ENCODE measurements at places on chromosomes 3 and 15.

- no peak for DNase-seq
Measured at GRCh38 chr3:126887686-126888085, 95.2 kb upstream of the PLXNA1 start.

- DNase-seq = no peak
Measured at GRCh38 chr3:54596087-54596486, 331.8 kb downstream of the LRTM1 start.

DNA sequence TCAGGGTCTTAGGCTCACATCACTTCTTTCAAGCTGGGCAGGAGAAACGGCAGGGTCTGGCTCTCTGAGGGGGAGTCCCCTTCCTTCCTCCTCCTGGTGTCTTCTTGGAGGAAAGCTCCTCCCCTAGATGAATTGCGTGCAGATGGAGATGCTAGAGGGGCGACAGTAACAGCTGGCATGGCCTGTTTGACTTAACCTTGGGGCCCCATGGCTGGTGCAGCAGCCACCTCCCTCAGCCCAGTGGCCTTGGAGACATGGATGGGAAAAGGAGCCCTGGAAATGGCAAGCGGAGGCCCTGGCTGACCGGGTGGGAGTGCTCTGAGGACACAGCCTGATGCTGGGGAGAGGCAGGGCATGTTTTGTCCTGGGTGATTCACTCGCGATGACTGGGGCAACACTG lies 20.2 kb downstream of the PAK6 start:
- no peak for DNase-seq

- no peak for DNase-seq
Measured at GRCh38 chr3:120364821-120365220, 15.7 kb upstream of the LRRC58 start.

DNA sequence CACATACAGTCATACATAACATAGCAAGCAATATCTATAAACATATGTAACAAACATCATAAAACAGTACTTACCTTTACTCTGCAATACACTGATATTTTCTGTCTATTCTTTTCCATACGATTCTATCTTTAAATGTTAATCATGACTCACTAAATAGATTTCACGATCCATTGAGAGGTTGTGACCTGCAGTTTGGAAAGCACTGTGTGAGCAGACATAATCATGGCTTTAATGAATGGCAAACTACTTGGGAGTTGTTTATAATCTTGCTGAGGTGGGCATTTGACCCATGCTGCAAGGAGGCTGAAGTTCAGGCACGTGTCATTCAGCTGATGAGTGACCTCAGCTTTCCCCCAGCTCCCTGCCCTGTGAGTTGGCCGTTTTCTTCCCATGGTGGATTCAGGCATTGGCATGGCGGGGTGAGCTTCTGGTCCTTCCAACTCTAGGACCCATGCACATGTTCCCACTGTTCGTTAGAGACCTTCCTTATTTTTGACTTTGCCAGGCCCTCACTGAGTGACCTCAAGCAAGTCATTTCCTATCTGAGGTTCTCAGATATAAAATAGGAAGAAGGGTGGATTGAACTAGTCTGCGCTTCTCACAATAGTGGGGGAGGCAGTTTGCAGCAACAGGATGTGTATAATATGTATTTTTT lies 41.7 kb downstream of the PAQR5 start:
- no peak for DNase-seq

DNA sequence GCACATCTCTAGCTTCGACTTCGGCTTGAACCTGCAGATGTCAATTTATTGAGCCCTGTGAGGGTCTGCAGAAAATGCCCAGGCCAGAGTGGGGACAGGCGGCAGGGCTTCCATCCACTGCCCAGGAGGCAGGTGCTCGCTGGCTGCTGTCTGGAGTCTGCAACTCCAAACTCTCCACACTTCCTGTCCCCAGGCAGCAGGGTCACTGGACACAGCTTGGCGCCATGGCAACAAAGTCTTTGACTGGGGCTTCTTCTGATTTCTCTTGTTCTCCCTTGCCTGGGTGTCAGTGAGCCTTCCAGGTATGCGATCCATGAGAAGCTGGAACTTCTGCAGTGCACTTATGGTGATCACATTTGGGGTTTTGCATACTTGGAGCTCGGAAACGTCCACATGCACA lies 33.5 kb downstream of the SV2B start:
- no peak for DNase-seq

- DNase-seq = no peak
Measured at GRCh38 chr3:11452885-11453847, 181.0 kb downstream of the ATG7 start.

DNA sequence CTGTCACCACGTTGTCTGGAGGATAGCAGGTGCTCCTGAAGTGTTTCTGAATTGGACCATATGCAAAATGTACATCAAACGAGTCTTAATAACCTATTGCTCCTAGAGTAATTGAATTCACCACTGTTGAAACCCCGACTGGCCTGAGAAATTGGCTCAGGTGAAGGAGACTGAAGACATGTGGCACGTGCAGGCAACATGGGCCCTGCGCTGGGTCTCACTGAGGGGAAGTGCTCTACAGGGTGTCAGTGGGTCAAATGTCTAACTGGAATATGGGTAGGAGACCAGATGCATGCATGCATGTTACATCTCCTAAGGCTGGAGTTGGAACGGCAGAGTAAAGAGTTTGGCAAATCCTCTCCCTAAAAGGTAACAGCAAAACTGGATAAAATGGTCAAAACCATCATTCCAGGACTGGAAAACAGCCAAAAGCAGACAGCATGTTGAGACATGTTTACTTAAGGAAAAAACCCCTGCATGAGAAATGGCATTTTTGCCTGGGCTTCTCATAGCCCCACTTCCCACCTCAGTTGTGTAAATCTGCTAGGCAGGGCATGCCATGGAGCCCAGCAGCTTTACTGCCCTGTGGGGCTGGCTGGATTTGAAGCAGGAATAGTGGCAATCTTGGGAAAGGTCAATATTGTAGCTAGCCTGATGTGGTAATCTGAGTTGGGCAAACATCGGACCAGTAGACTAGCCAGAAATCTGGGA lies 131.3 kb downstream of the TJP1 start:
- DNase-seq = no peak

- DNase-seq = no peak
Measured at GRCh38 chr3:78970656-78971055, 797.1 kb downstream of the ROBO1 start.

DNA sequence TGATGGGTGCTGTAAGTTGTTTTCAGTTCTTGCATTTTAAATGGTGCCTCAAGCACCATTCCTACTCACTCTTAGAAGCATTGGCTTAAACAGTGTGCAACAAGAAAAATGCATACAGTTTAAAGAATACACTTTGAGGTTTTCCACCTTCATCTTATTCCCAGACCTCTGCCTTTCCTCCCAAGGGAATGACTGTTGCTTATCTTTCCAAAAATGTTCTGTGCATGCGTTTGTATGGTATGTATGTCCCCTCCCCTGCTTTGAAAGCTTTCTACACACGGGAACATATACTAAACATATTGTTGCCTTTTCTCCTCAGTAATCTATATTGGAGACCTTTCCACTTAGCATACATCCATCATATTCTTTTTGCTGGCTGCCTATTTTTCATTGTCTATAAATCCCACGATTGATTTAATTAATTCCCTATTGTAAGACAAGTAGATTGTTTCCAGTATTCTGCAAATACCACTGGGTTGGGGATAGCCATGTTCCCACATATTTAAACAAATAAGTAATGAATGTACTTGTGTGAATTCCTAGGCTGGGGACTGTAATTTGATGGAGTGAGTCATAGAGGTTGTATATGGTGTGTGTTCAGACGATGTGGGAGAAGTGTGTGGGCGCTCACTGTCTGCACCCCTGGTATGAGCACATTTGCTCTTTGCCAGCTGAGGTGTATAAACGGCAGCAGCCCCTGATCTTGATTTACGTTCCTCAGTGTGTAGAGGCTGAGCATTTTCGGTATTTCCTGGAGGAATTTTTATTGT lies 5.8 kb downstream of the TRAK1 start:
- no peak for DNase-seq

GRCh38 chr15:45126535-45127158 lies 3.0 kb downstream of the DUOXA1 start:
- DNase-seq = no peak

- no peak for DNase-seq
Measured at GRCh38 chr3:2920103-2920502, 190.1 kb downstream of the IL5RA start.

DNA sequence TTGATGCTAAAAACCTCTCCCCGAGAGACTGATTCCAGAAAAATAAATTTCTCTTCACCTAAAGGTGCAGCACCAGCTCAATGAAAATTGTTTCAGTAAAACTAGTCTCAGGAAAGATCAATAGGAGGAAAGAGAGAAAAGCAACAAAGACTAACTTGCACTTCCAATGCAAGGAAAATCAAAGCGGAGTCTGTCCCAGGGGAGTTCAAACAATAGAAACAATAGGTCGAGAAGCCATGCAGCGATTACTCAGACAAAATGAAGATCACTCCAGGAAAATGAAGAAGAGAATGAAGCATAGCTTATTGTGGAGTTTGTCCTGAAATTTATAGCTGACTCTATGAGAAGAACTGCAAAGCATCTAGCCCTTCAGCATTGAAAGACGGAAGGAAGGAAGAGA lies 105.1 kb upstream of the FRMD4B start:
- no peak for DNase-seq

DNA sequence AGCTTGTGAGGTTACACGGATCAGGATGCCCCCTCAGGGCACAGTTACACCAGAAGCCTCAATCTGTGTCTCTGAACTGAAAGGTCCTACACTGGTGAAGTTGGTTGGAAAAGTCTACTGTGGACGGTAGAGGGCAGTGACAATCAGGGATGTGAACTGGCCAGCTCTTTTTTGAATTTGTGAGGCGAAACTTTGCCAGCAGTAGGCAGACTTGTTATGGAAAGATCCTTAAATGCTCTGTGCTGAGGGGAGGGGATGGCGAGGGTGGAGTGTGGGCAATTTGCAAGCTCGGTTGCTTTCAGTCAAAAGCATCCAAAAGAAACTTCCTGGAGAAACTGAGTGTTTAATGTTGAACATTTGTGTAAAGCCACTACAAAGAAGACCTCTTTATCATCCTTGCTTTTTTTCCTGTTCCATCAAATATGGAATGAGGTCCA lies 127.4 kb upstream of the ABHD17C start:
- DNase-seq = peak; percentile 18

DNA sequence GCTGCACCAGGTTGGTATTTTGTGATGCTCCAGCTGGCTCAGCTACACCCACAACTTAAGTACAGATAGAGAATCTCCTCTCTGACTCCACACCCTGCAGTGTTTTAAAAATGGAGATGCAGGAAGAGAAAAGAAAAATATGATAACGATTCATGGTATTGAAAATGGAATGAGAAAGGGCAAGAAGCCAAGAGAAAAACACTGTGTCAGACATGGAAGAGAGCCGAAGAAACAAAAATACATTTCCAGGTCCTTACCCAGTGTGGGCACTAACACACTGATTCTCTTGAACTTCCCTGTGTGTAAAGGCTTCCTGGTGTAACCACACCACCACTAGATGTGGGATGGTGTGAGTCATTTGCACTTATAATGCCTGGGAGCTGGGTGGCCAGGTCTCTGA lies 93.1 kb downstream of the GMPS start:
- DNase-seq = no peak

DNA sequence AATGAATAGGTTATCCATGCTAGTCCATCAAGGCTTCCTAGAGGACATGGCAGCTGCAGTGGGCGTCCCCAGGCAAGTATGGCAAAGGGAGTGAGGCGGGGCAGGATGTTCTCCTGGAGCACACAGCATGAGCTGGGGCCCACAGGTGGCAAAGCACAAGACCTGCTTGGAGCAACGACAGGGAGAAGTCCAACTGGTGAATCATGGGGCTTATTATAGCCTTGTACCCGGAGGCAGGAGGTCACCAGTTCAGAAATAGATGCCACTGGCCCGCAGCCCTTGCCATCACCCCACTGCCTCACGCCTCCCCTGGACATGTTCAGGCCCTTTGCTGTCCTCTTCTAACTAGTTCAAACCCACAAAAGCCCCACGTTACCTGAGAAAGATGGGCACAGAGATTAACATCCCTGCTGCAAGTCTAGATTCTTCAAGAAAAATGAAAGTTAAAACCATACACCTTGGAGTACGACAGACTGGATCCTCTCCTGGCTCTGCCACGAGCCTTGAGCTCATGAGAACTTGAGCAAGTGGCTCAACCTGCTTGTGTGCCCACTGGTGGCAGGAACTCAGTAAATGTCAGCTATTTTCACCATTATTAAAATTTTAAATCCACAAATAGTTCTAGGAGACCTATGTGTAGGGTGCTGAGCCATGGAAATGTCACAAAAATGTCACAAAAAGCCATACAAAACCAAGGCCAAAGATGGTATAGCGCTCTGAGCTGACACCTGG lies 1.8 kb upstream of the SRGAP3 start:
- DNase-seq = no peak

DNA sequence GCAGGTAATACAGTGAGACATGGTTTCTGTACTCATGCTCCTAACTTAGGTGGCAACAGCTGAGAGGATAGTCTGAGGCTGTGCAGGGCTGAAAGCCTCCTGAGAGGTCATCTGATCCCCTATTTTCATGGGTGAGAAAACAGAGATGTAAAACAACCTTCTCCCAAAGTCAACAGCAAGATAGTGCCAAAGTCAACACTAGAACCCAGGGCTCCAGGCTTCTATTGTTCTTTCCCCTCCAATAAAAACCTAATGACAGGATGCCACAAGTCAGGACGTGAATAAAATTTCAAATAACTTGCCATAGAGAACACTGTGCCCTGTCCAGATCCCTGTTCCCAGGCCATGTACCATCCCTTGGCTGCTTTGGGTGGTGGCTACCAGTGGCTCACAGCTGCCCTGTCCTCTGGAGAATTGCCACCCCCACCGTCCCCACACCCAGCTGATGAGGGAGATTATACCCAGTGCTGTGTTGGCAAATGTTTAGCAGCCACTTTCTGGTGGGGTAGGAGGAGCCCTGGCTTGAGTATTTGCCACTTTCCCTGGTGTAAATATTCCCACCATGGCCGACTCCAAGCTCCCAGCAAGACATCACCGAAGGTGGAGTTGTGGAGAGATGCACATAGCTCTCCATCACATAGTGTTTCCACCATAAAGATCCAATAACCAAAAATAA lies 54.8 kb downstream of the SRGAP3 start:
- no peak for DNase-seq

- no peak for DNase-seq
Measured at GRCh38 chr3:133448478-133449122, 48.7 kb downstream of the BFSP2 start.

- DNase-seq = no peak
Measured at GRCh38 chr15:71806452-71806931, 3.9 kb upstream of the NR2E3 start.

DNA sequence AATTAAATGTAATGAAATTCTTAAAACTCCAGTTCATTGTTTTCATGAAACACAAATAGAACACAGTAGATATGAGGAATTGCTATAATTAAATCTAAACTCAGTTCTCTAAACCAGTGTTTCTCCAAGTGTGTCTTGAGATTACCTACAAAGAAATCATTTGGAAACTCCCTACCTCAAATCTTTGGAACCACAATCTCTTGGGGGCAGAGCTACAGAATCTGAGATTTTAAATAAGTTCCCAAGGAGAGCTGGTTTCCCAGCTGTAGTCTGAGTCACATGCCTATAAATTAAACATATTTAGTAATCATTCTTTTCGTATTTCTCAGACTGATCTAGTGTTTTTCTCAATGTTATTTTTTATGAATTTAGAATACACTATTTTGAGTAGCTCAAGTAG lies 17.0 kb upstream of the ACTC1 start:
- DNase-seq = no peak

- no peak for DNase-seq
Measured at GRCh38 chr3:197578376-197578775, 22.6 kb upstream of the BDH1 start.
